M059J (cell line): ENCODE measurements at places on chromosomes 3 and 15.

- DNase-seq: peak; percentile 84
Measured at GRCh38 chr15:77070495-77071304, at the start of gene TSPAN3. Gene TSPAN3 (minus strand): TSS chr15:77071109. CDS start chr15:77070954, 155 bp downstream.

- no peak for DNase-seq
Measured at GRCh38 chr3:484341-484740, 287.8 kb downstream of the CHL1 start.

GRCh38 chr3:59185591-59186369 is 136.0 kb upstream of the CFAP20DC start:
- DNase-seq: peak; percentile 62

DNA sequence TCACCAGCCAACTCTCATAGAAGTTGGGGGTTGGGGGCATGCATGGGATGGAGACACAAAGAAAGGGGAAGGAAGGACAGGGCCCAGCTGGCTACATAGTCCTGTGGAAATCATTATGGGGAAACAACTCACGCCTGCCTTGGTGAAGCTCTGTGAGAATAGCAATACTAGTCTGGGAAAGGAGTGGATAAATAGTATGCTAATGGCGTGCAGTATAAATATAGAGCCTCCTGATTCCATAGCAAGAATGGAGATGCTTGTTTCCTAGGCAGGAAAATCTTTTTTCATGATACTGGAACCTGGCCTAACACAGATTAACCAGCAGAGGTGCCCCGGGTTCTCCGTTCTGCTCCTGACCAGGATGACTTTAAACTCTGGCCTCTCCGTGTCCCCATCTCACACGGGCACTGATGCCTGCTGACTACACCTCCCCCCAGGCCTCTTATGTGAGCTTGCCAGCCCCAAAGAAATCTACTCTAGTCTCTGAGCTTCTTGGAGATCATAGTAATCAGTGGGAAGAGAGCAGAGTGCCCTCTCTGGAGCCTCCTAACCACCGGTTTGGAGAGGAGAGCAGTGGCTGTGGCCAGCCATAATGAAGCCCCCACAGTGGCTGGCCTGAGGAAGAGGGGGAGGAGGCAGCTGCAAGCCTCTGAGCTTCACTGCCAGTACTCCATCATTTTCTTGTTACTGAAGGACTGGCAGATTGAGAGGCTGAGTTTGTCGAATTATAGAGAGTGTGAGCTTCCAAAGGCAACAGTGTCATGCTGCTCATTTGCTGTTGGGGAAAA is 355.0 kb upstream of the SEMA6D start:
- no peak for DNase-seq

GRCh38 chr15:53208751-53209150 is 418.6 kb upstream of the ONECUT1 start:
- no peak for DNase-seq

GRCh38 chr3:75687323-75687722 is 23.2 kb downstream of the FRG2C start:
- no peak for DNase-seq

- no peak for DNase-seq
Measured at GRCh38 chr3:149020196-149020838, 29.0 kb downstream of the GYG1 start.

DNA sequence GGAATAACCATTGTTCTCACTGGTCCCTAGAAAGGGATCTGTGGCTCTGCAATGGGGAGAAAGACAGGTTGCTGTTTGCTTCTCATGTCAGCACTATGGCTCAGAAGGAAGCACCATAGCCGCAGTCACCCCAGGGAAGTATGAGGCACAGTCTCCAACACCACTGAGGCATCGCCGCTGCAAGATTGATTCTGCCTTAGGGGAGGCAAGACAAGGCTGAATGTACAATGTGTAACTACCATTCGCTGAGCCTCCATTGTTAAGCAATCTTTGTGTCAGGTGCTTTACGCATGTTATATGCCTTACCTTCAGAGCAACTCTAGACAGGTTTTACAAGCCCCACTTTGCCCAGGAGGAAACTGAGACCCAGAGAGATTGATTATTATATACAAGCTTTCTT is 100.7 kb upstream of the KCNMB2 start:
- no peak for DNase-seq
